ENCODE measurements at places on chromosomes 6 and 20.

DNA sequence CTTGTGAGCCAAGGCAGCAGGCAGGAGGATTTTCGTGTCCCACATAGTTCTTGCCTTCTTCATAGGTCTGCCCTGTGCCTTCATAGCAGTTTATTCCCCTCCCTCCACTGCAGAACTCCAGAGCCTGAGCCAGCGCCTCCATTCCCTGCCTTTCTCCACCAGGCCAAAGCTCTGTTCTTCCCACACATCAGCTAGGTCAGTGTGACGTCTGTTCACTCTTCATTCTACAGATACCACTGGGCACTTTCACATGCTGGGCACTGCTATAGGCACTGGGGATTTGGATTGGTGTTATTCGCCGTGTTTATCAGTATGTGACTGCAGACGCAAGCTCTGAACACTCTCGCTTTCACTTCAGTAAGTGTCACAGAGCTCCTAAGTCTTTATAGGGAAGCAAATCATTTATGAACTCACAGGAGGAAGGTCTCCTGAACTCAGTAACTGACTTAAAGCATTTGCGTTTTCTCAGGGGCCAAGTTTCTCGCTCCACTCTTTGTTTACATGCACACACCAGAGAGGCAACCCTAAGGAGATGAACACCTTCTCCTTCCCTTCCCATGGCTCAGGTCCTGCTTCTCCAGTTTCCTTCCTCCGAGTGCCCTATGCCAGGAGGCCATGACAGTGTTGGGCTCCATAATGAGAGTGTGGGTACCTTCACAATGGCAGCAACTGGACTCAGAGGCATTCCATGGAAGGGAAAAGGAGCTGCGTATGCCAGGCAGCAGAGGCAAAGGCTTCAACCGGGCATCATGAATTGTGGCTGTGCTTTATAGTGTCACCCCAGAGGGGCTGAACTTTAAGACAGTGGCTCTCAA, 6.3 kb upstream of the APMAP start:
- no peak for DNase-seq

DNA sequence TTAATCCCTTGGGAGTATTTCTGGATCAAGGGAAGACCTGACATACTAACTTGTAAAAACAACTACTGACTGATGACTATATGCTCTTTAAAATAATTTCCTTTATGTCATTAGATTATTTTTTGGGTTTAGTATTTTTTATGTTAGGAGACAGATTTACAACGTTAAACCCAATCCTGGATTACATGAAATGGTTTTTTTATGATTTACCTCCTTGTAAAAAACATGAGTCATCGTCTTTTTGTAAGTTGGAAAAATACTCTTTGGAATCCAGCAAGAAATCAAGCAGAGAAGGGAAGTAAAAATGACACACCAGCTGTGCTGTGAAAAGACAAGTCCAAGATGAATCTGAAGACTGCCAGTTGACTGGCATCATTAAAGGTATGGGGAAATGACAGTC, 6.7 kb downstream of the STK4 start:
- no peak for DNase-seq

- peak; percentile 60 for DNase-seq
Observed at GRCh38 chr6:138654715-138655634, 118.6 kb upstream of the CCDC28A start.

- no peak for DNase-seq
Observed at GRCh38 chr6:44422531-44422930, 35.0 kb downstream of the CDC5L start.

DNA sequence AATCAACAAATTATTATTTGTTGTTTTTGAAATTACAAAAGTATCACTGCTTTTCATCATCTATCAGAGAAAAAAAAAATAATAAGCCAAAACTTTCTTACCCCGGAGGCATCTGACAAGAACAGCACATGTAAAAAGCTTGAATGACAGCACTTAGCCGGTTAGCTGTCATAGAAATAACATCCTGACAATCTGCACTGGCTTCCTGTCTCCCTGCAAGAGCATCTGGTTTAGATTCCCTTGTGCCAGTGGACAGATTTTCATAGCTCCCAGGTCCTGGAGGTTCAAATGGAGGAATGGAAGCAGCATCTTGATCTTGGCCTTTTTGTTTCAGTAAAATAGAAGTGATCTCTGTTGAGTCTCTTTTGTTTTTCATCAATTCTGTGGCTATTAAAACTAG, 74.8 kb downstream of the HACE1 start:
- DNase-seq, result no peak

DNA sequence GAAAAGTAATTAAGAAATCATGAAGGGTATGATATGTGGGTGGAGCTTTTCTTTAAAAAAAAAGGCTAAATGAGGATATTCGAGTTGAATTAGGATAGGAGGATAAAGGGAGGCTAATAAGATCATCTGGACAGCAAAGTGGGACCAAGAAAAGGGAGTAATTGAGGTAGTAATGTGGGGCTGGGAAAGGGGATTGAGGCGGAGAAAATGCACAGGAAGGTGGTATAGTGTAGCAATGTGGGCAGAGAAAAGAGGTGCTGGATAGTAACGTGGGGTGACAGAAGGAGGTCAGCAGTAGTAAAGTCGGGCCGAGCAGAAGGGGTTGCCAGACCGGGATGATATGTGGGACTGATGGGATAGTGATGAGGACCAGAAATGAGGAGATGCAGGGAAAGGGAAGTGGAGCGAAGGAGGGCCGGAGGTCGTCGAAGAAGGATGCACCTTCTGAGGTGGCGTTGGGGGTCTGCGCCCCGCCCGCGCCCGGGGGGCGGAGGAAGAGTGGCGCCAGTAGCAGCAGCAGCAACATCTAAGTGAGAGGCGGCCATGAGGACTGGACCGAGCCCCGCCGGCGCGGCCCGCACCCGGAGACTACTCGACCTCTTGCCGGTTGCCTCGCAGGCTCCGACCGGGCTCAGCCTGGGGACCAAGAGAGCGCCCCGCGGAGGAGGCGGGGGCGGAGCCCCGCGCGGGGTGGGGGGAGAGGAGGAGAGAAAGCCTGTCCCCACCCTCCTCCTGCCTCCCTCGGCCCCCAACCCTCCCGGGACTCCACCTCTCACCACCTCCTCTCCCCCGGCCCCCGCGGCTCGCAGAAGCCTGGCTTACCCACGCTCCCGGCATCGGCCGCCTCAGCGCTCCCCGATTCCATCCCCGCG, 887 bp downstream of the GABBR1 start:
- peak; percentile 70 for DNase-seq

DNA sequence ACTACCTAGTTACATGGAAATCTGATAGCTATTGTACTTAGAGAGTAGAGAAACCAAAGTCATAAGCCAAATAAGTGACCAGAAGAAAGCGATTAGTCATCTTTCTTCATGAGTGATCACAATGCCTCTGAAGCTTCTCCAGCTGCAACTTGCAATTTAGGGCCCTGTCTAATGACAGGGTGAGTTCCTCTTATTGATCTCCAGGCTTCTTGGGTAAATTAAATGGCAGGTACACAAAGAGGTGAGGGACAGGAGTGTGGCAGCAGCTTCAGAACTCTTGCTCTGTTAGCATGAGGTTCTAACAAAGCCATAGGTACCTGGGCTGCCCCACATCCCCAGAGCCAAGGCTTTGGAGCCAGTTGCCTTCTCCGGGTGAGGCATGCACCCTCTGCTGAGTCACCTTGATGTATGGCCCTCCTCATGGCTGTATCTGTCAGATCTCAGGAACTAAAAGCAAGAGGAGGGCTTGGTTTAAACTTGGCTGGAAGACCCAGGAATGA, 60.8 kb downstream of the PRDM1 start:
- peak; percentile 65 for DNase-seq

GRCh38 chr6:170028629-170029345, 262.1 kb downstream of the DLL1 start:
- no peak for DNase-seq

DNA sequence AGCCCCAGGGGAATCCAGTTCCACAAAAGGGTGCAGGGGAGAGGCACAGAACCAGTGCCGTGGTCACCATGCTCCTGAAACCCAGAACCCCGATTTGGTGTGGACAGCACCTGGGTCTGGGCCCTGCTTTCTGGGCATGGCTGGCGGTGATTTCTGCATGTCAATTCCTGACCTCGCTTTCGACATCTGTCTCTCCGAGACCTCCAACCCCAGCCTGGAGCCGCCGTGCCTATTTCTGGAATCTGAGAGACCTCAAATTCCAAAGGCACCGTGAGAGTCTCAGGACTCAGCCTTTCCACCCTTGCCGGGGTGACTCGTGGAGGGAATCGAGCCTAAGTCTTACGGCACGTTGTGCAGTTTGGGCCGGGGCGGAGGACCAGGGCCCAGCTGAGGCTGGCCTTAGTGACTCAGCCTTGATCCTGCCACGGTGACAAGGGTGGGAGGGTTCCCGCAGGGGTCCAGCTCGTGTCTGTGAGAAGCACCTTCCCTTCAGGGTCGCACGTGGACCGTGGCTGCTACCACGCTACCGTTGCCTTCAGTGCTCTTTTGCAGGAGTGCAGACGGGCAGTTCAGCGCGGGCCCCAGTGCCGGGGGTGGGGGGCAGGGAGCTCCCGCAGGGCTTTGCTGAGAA, 133.7 kb downstream of the PXDC1 start:
- no peak for DNase-seq

DNA sequence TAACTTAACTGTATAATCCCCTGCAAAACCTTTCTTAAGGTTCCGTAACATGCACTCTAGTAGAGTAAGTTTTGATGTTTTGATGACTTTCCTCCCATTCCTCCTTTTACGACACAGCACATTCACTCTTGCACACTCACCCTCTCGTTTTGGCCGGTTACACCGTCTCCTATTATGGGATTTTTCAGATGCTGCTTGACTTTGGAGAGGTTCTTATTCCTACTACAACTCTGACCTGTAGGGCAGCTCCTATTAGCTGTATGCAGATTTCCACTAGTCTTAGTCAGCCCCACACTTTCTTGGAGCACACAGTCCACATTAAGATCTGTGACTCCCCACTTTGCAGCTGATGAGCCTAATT, 223.7 kb upstream of the SYNCRIP start:
- DNase-seq, result no peak

DNA sequence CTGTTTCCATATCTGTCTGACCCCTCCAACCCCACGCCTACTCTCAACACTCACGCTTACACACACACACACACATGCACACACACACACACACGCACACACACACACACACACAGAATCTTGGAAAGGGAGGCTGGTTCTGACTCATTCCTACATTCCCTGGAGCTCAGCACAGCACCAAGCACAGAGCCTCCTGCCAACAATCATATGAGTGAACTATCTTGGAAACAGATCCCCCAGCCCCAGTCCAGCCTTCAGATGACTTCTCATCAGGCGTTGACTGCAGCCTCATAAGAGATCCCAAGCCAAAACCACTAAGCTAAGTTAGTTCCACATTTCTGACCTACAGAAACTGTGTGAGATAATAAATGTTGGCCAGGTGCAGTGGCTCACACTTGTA, 14.1 kb upstream of the HCK start:
- no peak for DNase-seq

GRCh38 chr6:150999107-150999506, 133.6 kb downstream of the MTHFD1L start:
- DNase-seq, result no peak

DNA sequence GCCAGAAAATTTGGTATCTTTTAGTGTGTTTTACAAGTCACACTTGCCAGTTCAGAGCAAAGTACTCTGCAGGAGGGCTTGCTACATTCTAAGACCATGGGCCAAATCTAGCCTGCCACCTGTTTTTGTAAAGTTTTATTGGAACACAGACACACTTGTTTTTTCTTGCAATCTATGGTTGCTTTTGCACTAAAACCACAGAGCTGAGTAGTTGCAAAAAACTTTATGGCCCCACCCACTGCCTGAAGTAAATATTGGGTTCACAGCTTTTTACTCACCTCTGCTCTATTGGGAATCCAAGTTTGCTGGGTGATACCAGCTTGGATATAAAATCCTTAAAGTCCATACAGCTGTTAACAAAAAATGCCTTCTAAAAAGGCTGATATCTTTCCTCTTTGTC, 109.0 kb downstream of the ZFP64 start:
- DNase-seq, result no peak

GRCh38 chr6:90086517-90086916, 192.2 kb downstream of the GJA10 start:
- no peak for DNase-seq

DNA sequence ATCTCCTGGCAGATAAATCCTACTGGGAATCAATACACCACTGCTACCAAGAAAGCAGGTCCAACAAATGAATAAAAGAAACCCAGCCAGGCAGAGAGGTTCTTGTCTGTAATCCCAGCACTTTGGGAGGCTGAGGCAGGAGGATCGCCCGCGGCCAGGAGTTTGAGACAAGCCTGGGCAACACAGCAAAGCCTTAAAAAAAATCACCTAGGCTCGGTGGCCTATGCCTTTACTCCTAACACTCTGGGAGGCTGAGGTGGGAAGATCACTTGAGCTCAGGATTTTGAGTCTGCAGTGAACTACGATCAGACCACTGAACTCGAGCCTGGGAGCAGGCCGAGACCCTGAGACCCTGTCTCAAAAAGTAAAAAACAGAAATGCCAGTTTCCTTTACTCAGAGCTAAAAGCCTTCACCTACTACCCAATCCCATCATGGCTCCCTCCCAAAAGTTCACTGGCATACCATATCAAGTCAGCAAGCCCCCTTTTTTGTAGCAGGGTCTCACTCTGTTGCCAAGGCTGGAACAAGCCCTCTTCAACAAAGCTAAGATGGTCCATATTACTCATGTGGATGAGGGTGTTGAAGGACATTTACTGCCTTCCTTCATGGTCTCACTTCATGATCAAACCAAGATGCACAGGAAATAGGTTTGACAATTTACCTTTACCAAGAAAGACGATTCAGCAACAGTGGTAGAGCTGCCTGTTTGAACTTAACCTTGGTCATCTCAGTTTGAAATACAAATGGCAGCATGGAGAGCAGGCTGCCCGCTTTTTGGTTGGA, 5.3 kb downstream of the SNX5 start:
- DNase-seq, result no peak

DNA sequence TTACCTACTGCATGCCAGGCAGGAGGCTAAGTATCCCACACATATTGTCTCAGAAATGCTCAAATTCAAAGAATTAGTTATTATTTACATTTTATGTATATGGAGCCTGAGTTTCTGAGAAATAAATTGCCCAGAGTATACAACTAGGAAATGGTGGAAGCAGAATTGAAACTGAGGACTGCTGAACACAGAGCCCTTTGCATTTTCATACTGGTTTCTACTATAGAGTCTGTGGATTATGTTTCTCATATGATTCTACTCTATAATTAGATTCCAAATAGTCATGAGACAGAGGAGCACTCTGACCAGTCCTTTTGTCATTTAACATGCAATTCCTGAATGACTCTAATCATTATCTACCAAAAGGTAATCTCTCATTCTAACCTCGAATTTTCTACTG, 254.3 kb downstream of the LMBRD1 start:
- no peak for DNase-seq

DNA sequence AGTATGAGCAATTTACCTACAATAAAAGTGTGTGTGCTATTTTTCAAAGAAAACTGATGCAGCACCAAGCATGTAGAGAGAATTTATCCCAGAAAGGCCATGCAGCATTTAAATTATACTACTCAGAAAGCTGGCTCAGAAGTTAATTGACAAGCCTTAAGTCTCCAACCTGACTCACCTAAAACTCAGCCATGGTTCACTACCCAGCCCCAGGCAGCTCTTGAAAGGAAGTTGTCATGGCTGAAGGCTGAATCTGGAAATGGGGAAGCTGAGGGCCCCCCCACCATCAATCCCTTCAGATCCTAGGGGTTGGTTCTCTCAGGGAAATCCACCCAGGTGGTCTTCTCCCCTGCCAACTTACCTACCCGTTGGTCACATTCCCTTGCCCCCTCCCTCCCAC, 19.7 kb downstream of the PPIL6 start:
- no peak for DNase-seq

- DNase-seq, result no peak
Observed at GRCh38 chr6:54273214-54273820, 34.9 kb upstream of the TINAG start.

GRCh38 chr20:59598625-59599310, 5.6 kb upstream of the PHACTR3 start:
- peak; percentile 84 for DNase-seq

- no peak for DNase-seq
Observed at GRCh38 chr6:114142258-114142657, 171.3 kb upstream of the HDAC2 start.
